Activated naive CD8-positive, alpha-beta T cell treated with anti-CD3 and anti-CD28 coated beads for 36 hours (primary cell): ENCODE measurements at places on chromosomes 4 and X.

DNA sequence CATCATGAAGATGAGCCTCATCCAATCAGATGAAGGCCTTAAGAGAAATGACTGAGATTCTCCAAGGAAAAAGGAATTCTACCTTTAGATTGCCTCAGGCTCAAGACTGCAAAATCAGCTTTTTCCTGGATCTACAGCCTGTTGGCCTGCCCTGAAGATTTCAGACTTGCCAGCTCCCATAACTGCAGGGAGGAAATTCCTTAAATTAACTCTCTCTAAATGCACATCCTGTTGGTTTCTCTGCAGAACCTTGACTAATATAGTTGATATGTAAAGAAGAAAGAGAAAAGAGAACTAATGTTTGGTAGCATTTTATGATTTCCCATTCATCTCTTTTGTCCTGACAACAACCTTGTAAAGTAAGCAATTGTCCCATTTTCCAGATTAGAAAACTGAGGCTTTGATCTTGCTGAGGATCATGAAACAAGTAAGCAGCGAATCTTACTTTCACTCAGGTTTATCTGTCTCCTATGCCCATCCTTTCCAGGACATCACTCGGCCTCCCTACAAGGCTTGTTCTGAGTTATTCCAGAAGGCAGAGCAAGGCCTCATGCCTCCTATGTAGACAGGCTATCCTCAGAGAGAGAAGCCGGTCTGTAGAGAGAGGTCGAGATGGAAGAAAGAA, 115.0 kb upstream of the LDB2 start:
- H3K4me3 ChIP-seq: no peak overlapping the region
- no peaks in the 10 kb centered on the region for H3K36me3 ChIP-seq
- no peak for DNase-seq
- H3K4me1 ChIP-seq: no peaks in the 10 kb centered on the region
- H3K27ac ChIP-seq: no peak overlapping the region

GRCh38 chrX:50815120-50815519, 1.1 kb upstream of the SHROOM4 start:
- no peaks in the 10 kb centered on the region for H3K36me3 ChIP-seq
- H3K27me3 ChIP-seq: peaks cover 39% of the 10 kb centered on the region
- no peak overlapping the region for H3K4me3 ChIP-seq
- peaks cover 5% of the 10 kb centered on the region for H3K4me1 ChIP-seq
- no peak for DNase-seq
- no peak overlapping the region for H3K27ac ChIP-seq

DNA sequence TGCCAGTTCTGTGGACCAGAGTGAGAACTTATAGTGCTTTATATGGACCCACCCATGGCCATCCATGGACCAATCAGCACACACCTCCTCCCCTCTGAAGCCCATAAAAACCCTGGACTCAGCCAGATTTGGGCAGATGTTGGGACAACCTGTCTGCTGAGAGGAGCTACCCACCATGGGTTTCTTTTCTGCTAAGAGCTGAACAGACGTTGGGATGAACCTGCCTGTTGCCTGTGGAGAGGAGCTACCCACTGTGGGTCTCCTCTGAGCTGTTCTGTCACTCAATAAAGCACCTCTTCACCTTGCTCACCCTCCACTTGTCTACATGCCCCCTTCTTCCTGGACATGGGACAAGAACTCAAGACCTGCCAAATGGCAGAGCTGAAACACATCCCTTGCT, 9.0 kb upstream of the HSD17B11 start:
- H3K4me3 ChIP-seq: no peak overlapping the region
- DNase-seq: no peak
- no peaks in the 10 kb centered on the region for H3K27me3 ChIP-seq
- no peaks in the 10 kb centered on the region for H3K4me1 ChIP-seq

- H3K36me3 ChIP-seq: no peaks in the 10 kb centered on the region
- no peak overlapping the region for H3K4me3 ChIP-seq
- peaks cover 21% of the 10 kb centered on the region for H3K27me3 ChIP-seq
- no peak for DNase-seq
- no peaks in the 10 kb centered on the region for H3K4me1 ChIP-seq
Observed at GRCh38 chr4:143347484-143348111, 10.9 kb downstream of the GAB1 start.

DNA sequence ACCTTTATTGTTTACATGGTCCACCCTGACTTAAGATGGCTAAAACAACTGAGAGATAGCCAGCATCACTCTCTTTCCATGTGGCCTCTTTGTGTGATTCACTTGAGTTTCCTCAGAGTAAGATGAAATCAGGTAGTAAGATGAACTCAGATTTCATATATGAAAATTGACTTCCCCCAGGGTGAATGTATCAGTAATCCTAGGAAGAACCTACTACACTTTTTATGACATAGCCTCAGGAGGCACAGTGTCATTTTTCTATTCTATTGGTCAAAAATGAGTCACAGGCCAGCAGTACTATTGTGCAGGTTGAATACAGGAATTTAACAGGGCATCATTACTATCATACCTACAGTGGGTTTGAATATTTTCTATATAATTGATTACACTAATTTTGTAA, 14.6 kb upstream of the SULT1E1 start:
- H3K27ac ChIP-seq: no peak overlapping the region
- H3K4me3 ChIP-seq: no peak overlapping the region
- peaks cover 3% of the 10 kb centered on the region for H3K27me3 ChIP-seq
- no peaks in the 10 kb centered on the region for H3K4me1 ChIP-seq
- no peaks in the 10 kb centered on the region for H3K36me3 ChIP-seq
- no peak for DNase-seq

DNA sequence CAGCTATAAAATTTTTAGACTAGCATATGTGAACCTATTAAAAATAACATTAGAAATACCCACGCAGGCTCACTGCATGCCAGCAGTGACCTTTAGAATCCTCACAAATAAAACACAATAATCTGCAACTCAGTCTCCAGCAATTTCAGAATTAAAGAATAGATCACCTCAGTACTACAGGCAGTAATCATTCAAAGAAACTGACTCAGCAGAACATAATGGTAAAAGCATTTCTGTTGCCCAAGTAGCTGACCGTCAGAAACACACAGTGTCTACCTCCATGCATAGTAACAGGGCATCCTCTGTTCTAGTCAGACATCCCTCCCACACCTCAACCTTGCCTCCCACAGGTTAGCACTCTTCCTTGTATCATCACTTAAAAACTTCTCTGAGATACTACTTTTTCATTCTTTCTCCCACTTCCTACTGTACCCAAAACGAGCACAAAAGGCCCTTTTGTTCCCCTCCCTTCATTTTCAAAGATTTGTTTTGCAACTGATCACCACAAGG, 65.7 kb upstream of the BEND2 start:
- H3K4me1 ChIP-seq: no peaks in the 10 kb centered on the region
- H3K27me3 ChIP-seq: no peaks in the 10 kb centered on the region
- no peak overlapping the region for H3K27ac ChIP-seq
- DNase-seq: no peak
- H3K4me3 ChIP-seq: no peak overlapping the region

- no peak overlapping the region for H3K27ac ChIP-seq
- no peak for DNase-seq
Observed at GRCh38 chr4:7328913-7329638, 105.7 kb downstream of the PSAPL1 start.

- H3K36me3 ChIP-seq: peaks cover 16% of the 10 kb centered on the region
- H3K27ac ChIP-seq: peak overlapping the region; percentile 96
- H3K27me3 ChIP-seq: no peaks in the 10 kb centered on the region
- H3K4me3 ChIP-seq: peak overlapping the region; percentile 92
- H3K4me1 ChIP-seq: peaks cover 18% of the 10 kb centered on the region
Observed at GRCh38 chrX:47232197-47232802, 509 bp upstream of the USP11 start.

DNA sequence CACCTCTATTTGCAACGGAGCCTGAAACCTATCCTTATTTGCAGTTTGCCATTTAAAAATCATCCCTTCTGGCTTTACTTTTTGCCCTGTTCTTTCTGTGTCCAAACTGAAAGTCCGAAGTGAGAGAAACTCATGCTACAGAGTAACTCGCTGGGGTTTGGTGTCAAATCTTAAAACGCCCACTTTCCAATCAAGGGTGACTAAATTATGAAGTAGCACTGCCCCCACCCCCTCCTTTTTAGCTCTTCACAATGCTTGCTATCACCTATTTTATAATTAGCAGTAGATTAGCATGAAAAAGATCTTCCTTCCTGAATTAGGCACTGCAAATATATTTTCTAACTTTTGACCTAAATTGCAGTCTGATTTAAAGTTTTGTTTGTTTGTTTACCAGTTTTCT, 52.5 kb downstream of the VGLL1 start:
- peaks cover 41% of the 10 kb centered on the region for H3K4me1 ChIP-seq
- H3K36me3 ChIP-seq: peaks cover 4% of the 10 kb centered on the region
- peak overlapping the region; percentile 80 for H3K27ac ChIP-seq
- no peaks in the 10 kb centered on the region for H3K27me3 ChIP-seq
